ENCODE measurements at places on chromosomes 7 and 10.

- no peak for DNase-seq
Measured at GRCh38 chr7:44994877-44995554, 5.0 kb upstream of the CCM2 start.

DNA sequence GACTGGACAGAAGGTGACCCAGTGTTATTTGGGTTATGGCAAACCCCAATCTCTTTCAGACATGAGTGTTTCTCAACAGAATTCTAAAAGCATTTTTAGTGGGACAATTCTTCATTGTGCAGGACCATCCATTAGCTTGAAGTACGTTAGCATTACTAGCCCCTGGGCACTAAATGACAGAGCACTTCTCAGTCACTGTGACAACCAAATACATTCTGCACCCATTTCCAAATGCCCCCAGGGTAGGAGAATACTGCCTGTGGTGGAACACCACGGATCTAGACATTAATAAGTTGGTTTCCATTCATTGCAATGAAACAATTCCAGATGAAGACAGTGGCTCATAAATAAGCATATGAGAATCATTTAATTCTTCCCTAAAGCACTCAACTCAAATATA, 102.4 kb upstream of the FRMD4A start:
- no peak for DNase-seq

DNA sequence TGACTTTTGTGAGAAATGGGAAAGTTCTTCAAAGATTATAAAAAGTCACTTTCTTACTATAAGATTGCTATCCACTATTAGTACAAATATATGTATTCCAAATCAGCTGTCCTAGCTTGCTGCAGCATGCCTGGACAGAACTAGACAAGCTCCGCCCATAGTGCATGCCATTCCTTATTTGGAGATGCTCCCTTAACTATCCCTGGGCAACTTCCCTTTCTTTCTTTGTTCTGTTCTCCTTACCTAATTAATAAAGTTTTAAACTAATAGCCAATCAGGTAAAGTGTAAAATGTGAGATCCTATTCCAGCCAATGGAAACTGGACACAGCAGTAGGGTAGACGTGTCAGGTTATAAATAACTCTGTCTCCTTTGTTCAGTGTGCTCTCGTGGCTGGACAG, 281.9 kb downstream of the CAMK1D start:
- no peak for DNase-seq

GRCh38 chr10:56928714-56929113, 567.7 kb upstream of the ZWINT start:
- no peak for DNase-seq

DNA sequence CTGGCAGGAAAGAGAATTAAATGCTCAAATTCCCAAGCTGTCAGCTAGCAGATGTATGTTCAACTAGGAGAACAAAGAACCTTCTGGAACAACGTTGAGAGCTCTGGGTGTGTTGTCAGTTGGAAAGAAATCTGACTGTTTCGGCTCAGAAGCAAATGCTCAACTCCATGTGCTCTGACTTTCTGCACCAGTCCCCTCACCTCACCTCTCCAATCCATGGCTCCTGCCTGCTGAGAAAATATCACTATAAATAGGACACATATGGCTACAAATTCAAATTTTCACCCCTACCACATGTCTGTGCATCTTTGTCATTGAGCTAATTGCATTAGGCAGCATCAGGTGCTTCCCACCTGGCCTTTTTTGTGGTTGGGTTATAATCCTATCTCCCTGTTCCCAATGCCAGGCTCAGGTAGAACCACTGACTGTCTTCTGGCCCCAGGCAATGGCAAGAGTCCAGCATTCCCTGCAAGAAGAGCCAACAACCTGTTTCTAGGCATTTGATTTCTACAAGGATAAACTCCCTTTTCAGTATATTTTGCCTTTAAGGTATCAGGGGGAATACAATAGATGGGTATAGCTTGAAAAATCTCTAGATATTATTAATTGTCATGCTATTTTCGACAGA, 142.6 kb upstream of the LSM8 start:
- DNase-seq = no peak

DNA sequence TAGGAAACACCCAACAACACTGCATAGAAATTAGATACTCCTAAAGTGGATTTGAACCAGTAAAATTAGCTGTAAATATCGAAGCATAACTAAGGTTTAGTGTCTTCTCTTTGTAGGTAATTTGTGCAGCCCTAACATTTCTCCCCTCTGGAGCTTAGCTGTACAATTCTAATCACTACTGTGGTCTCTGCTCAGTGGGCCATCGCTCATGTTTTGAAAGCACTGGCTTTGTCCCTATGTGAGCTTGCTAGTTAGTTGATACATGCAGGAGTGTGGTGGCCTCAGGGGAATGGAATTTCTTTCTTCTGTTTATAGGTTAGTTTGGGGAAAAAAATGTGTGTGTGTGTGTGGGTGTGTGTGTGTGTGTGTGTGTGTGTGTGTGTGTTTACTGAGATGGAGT, 373.1 kb downstream of the DPP6 start:
- no peak for DNase-seq

- no peak for DNase-seq
Measured at GRCh38 chr7:11570922-11571550, 261.0 kb downstream of the THSD7A start.

DNA sequence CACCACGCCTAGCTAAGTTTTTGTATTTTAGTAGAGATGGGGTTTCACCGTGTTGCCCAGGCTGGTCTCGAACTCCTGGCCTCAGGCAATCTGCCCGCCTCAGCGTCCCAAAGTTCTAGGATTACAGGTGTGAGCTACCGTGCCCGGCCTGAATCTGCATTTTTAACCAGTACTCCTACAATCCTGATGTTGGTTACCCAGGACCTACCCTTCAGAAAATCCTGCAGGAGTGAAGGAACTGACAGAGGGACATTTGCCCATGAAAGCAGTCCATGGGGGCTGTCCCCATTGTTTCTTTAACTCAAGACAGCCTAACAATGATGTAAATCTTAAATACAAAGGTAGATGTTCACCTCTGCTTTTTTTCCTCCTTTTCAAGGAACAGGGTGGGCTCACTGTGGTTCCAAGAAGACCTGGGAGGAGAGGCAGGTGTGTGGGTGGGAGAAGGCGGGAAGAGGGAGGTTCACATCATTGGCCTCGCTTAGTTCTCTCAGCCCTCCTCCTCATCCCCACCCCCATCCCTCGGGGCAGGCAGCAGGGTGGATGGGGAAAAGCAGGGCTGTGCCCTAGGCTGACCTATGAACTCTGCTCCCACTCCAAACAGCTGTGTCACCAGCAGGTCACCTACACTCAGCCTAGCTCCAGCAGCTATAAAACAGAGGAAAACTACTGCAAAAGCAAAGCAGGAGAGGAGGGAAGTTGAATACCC, 13.5 kb downstream of the LRRC20 start:
- DNase-seq = no peak

GRCh38 chr7:44062903-44063295, 2.5 kb downstream of the PGAM2 start:
- no peak for DNase-seq

DNA sequence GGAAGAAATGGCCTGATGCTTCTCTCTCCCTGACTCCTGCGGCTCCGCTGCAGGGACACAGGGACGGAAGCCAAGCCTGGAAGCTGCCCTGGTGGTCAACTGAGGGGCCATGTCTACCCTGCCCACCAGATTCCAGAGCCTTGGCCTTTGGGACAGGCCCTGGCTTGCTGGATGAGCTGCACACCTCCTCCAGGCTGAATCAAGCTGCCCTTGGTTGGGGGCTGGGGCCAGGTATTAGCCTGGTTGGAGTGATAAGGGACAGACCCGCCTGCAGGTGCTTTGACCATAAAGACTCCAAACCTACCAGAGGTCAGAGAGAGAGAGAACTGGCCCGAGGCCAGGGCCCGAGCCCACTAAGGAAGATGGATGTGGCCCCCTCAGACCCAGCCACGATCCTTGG, 30.1 kb downstream of the CRHR2 start:
- no peak for DNase-seq

- DNase-seq = no peak
Measured at GRCh38 chr10:112429654-112430230, 17.0 kb downstream of the ZDHHC6 start.

DNA sequence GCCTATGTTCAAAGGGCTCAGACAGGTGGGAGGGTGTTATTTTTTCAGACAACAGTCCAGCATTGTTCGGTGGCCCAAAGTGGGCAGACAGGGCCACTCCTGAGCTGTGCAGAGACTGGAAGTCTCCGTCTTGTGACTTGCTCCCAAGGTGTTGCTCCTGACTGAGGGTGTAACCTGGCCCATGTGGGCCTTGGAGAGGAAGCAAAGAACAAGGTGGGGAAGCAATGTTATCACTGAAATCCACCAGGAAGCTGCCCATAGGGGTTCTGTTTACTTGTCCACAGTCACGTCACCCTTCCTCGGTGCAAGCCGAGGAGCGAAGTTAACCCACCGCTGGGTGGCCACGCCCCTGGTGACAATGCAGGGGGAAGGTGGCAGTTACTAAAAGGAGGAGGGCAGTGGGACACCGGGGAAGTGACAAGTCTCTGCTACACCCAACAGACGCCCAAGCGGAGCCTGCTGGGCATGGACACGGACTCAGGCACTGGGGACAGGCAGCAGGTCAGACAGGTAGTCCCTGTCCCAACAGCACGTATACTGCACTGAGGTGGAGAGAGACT, 311.6 kb upstream of the MKI67 start:
- DNase-seq = no peak

- DNase-seq = no peak
Measured at GRCh38 chr10:12822893-12823170, 178.7 kb downstream of the CCDC3 start.

- DNase-seq = no peak
Measured at GRCh38 chr10:131730771-131731497, 169.9 kb upstream of the PPP2R2D start.

DNA sequence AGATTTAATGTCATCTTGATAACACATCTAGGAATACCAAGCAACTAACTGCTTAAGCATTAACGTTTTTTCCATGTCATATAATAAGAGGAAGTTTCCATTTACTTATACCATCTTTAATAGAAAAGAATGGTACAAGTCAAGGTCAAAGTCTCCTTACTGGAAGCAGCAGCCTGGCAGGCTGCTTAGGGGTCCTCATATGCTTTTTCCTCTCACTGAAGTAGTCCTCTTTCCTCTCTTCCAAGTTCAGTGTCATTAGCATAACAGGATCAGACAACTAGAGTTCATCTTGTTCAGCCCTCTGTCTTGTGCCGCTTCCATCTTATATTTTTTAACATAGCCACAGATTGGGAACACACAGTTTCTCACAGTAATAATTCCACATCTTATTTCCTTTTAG, 405.7 kb downstream of the GFRA1 start:
- DNase-seq = no peak

DNA sequence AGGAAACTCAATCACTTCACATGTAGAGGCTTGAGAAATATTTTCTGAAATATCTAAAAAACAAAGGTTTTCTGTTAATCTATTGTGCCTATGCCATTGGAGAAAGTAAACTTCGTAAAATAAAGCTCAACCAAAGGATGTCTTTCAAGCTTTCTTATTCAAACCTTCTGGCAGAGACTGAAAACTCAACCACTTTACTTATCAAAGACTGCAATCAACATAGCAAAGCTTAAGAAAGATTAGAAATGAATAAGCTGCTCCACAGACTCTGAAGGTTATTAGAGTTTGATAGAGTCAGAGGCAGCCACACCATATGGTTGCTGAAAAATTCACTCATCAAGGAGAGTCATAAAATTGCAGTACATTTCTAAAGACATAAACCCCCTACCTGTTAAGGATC, 245.8 kb upstream of the MEOX2 start:
- DNase-seq = no peak

GRCh38 chr10:28808693-28809092, 131.4 kb downstream of the BAMBI start:
- no peak for DNase-seq

DNA sequence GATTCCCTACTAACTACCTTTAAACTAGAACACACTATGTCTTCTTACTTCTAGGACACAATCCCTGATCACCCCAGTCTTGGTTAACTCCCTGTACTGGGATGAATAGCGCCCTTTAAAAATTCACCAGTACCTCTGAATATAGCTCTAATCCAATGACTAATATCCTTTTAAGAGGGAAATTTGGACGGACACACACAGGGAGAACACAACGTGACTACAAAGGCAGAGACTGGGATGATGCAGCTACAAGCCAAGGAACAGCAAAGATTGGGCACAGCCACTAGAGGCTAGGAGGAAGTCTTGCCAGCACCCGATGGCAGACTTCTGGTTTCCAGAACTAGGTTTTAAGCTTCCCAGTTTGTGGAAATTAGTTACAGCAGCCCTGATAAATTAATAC, 81.4 kb downstream of the MALSU1 start:
- DNase-seq = no peak

DNA sequence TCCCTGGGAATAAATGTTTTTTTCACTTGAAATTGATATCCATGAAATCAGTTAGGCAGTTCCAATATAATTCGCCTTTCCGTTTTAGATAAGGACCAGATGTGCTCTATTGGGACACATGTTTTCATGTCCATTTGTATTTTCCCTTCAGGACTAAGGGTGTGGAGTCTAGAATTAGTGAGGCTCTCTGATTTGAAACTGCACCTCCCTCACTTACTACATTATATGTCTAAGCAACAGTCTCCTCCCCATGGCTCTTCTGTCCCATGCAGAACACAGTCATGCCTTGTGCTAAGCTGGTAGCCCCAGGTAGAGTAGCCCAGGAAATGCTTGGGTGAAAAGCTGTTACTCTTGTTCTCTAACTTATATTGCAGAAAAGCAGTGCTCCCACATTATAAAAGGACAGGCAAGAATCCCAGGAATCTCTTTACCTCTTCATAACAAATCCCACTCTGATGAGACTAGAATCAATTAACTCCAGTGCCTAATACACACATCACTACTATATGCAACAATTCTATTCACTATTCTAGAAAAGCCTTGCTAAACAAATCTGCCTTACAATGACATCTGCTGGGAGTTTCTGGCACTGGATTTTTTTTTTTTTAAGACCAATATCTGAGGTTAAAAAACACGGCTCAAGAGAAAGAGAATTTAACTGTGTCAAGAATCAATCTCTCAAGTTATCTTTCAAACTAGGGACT, 293.9 kb downstream of the SNX13 start:
- DNase-seq = no peak

GRCh38 chr7:115047958-115048720, 126.2 kb downstream of the MDFIC start:
- DNase-seq = no peak

GRCh38 chr10:49572594-49573114, 33.7 kb upstream of the ERCC6 start:
- no peak for DNase-seq

- no peak for DNase-seq
Measured at GRCh38 chr10:85612378-85612775, 754.2 kb downstream of the GRID1 start.

DNA sequence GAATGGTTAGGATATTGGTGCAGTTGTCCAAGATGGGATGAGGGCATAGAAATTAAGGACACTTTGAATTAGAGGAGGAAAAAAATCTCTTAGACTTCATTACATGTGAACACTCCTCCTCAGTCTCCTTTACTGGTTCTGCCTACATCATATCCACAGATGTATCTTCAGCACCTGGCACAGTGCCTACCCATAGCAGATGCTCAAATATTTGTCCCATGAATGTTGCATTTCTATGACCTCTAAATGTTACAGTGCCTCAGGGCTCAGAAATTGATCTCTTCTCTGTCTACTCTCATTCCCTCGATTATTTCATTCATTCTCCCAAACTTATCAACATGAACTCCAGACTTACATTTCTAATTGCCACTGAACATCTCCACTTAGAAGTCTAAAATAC, 17.1 kb downstream of the CNNM1 start:
- no peak for DNase-seq

Data from NCI-H748 treated with DMSO at 0.1 percent for 48 hours (cell line).